Cortex of kidney (tissue), 1 donor: ENCODE measurements at places on chromosomes 6 and 20.

- DNase-seq, result no peak
Observed at GRCh38 chr20:51255417-51255816, 232.5 kb upstream of the KCNG1 start.

DNA sequence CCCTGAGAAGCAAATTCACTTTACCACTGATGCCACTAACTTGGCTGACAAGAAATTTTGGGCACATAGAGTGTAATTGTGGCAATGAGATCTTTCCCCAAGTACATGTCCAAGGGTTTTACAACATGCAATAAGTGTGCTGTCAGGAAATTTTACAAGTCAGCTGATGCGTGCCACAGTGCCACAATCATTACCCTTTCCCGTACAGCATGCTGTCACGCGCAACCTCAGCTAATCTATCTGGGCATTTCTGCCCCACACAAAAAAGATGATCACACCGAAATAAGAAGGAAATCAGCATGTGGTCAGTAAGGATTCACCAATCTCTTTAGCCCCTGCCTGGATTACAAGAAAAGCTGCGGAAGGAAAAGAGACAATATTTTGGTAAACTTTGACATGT, 163.6 kb upstream of the PREP start:
- no peak for DNase-seq

- no peak for DNase-seq
Observed at GRCh38 chr6:18216411-18216810, 47.9 kb downstream of the DEK start.

DNA sequence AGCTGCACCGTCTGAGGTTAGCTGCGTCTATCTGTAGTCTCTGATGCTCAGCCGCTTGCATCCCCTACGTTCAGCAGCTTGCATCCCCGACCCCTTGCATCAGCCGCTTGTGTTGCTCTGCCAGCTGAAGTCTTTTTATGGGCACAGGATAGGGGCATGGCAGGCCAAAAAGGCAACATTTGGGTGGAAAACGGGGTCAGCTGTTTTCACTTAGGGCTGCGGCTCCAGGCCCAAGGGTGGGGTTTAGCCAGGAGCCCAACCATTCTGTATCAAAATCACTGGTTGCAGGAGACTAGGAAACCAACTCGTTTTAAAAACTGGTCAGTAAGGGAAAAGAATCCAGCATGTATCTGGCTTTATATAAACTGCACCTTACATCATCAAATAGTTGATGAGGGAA, 49.9 kb downstream of the FAM50B start:
- no peak for DNase-seq

GRCh38 chr6:125013938-125014660, 51.9 kb downstream of the RNF217 start:
- DNase-seq, result no peak

- DNase-seq, result no peak
Observed at GRCh38 chr6:107493158-107494057, 3.5 kb downstream of the SOBP start.

- no peak for DNase-seq
Observed at GRCh38 chr6:135346747-135347146, 150.8 kb downstream of the AHI1 start.

DNA sequence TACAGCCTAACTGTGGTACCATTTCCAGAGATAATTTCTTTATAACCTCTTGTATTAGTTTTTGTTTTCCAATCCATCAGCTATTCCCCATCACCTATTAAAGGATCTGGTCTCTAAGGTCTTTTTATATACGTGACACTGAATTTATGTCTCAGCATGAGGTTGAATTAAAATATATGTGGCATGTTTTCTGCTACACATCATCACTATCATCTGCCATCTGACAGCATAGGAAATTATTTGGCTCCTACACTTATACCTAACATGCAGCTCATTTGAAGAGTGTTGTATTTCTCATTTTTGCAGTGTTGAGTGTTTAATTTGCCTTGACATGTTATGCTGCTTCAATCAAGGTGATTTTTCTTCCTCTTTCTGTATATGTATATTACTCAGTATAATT, 100.3 kb downstream of the LIN28B start:
- DNase-seq, result no peak

- DNase-seq, result no peak
Observed at GRCh38 chr20:59645761-59646171, 41.4 kb downstream of the PHACTR3 start.

DNA sequence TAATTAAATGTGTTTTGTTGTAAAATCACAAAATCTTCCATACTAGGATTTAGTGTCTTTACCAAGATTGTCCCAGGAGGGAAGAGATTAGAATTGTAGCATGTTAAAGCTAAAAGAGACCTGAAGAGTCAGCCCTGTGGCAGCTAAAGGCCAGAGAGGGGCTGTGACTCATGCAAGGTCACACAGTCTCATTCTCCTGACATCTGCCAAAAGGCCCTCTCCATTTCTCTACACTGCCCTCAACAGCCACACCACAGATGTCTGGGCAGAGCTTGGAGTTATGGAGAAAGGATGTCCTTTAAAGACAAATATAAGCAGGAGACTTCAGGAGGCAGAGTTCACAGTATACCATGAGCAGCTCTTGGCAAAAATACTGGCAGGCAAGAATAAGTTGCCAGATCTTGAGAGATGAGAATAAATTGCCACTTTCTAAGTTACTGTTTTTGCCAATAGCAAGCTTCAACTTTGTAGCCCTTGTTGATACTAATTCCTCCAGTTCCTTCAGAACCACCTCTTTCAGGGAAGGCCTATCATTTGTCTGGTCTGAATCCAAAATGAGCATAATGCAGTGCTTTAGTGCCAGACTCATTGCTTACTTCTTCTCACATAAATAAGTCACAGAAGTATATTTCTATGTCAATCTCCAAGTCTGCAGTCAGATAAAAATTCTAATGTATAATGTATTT, 41.7 kb downstream of the AKIRIN2 start:
- no peak for DNase-seq

DNA sequence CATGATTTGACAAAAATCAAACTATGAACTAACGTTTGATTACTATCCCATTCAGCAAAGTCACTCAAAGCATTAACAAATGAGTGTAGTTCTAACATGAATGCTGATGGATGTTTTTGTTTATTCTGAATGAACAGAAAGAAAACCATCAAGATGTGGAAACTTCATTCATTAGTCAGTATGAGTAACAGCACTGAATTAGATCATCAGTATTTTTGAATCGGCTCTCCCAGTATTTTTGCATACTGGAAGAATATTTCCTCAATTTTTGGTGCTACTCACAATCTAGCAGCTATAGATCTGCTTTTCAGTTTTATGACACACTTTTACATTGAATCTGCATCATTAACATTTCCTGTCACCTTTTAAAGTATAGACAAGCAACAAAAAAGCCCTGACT, 63.8 kb upstream of the CD83 start:
- DNase-seq, result no peak

DNA sequence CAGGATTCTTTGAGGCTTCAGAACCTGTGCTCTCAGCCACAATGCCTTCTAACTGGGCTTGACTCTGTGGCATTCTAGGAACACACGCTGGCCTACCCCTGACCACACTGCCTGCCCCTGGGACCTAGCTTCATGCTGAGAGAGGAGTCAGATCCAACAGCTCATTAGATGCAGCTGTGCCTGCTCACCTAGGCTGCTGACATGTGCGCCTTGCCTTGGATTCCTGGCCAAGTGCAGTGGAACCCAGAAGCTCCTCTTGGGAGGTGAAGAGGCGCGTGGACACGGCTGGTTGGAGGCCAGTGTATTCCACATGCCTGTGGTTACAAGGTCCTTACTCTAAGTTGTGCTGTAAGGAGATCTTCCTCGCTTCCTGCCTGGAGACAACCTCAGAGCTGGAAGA, 24.7 kb upstream of the KCNK16 start:
- DNase-seq, result no peak

DNA sequence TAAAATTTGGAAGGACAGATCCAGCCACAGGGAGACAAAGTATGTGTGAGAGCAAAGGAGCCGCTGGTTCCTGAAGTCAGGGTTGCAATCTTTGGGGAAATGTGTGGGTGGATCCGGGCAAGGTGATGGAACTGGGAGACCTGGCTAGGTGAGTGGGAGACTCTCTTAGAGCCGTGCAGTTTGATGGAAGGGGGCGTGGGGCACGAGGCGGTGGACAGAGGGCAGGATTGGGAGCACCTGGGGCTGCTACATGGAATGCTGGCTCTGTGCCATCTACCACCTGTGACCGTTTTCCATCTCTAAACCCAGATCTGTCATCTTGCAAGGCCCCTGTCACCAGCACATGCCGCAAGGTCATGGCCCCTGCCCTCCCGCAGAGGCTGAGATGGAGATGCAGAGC, 268.4 kb downstream of the SMOC2 start:
- no peak for DNase-seq

GRCh38 chr6:43669922-43670622, 17.5 kb downstream of the MRPS18A start:
- DNase-seq, result no peak

GRCh38 chr20:20134941-20135575, 82.7 kb downstream of the CFAP61 start:
- no peak for DNase-seq

GRCh38 chr6:88263591-88263990, 97.4 kb upstream of the CNR1 start:
- no peak for DNase-seq

DNA sequence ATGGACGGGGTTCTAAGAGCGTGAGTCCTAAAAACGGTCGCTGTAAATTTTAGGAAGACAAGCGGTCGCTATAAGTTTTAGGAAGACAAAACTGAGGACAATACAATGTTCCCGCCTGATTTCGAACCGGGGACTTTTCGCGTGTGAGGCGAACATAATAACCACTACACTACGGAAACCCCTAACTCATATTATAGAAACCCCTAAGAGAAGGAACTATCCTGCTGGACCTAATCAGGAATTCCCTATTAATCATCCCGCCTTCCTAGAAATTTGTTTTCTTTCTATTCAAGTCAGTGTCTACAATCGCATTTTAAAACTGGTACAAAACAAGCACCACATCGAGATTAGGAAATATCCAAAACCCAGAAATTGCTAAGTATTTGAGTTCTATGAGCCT, 183.8 kb downstream of the OR2B2 start:
- DNase-seq, result no peak

- DNase-seq, result no peak
Observed at GRCh38 chr6:107956181-107956580, 1.8 kb downstream of the SEC63 start.

- DNase-seq, result no peak
Observed at GRCh38 chr6:15491255-15491985, 171.4 kb downstream of the DTNBP1 start.

DNA sequence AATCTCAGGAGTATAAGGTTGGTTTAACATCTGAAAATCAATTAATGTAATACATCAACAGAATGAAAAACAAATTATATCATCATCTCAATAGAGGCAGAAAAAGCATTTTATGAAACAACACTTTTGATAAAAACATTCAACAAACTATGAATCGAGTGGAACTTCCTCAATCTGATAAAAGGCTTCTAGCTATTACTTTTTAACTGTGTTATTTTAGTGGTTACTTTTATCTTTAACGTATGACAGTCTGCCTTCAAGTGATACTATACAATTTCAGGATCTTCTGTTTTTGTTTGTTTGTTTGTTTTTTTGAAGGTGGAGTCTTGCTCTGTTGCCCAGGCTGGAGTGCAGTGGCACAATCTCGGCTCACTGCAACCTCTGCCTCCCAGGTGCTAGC, 73.7 kb downstream of the ZFAND3 start:
- no peak for DNase-seq

- DNase-seq, result no peak
Observed at GRCh38 chr6:111943726-111944125, 70.5 kb upstream of the FYN start.

GRCh38 chr20:46483879-46484278, 29.5 kb downstream of the ZNF334 start:
- DNase-seq, result no peak

DNA sequence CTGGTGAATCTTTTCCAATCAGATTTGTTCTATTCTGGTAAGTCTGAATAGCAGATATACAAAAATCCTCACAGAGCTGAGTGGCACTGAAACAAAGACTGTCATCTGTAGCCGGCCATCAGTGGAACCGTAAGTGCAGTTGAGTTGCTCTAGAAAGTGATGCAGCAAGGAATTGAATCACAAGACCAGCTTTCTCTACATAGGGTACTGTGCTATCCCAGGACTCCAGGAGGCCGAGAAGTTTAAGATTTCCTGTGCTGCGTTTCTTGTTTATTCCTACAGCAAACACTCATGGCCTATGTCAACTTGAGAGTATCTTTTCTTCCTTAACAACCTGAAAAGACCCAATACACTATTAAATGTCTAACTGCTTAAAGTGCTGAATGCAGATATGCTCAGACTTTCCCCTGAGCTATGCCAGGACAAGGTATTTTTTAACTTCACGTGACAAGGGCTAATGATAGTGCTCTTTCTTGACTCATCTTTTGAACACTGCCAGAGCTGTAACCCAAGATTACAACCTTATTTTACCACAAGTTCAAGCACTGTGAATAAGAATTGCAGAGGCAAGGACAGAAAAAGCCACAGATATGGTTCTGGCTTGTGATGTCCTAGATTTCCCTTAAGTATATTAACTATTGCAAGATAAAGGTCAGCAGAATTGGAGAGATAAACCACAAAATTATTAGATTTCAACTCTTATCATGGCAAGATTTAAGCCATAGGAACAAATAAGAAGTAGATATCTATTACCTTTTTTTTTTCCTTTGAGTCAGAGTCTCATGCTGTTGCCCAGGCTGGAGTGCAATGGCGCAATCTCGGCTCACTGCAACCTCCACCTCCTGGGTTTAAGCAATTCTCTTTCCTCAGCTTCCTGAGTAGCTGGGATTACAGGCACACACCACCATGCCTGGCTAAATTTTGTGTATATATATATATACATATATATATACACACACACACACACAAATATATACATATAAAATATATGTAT, 71.6 kb downstream of the GJA1 start:
- no peak for DNase-seq

GRCh38 chr20:42482808-42483207, 706.9 kb downstream of the PTPRT start:
- DNase-seq, result no peak

GRCh38 chr20:2114990-2115681, 13.5 kb downstream of the STK35 start:
- no peak for DNase-seq

DNA sequence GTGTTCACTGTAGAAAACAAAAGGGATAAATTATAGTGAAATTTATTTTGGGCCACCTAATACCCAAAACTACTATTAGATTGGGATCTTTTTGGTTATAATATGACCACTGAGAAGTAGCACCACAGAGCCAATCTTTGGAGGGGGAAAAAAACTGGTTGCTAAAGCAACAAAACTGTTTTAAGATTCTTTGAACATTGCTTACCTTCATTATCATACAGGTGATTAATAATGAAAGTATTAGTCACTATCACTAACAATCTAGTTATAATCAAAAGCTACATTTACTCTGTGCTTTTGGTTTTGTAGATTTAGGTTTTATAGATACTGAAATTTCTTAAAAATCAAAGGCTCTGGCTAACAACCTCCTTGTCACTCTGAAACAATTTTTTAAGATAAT, 31.7 kb downstream of the STX7 start:
- DNase-seq, result no peak

DNA sequence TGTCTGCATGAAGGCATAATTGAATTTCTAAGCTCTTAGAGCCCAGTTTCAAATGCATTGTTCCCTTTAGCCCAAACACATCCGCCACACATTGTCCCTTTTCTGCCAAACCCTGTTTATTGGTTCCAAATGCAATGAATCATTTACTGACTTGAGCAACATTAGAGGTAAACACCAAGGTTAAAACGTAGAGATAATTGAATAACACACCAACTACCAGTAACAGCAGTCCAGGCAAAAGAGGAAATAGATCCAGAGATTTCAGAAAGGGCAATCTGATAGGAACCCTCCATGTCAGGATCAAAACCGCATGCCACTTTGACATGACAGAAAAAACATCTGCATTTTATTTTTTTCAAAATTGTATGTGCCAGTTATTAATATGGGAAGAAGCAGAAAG, 114.8 kb downstream of the PKHD1 start:
- DNase-seq, result no peak
